ENCODE measurements at places on chromosomes 6 and 20.
A peak's percentile ranks its signal among the peaks of the same experiment; 100 is the strongest.

DNA sequence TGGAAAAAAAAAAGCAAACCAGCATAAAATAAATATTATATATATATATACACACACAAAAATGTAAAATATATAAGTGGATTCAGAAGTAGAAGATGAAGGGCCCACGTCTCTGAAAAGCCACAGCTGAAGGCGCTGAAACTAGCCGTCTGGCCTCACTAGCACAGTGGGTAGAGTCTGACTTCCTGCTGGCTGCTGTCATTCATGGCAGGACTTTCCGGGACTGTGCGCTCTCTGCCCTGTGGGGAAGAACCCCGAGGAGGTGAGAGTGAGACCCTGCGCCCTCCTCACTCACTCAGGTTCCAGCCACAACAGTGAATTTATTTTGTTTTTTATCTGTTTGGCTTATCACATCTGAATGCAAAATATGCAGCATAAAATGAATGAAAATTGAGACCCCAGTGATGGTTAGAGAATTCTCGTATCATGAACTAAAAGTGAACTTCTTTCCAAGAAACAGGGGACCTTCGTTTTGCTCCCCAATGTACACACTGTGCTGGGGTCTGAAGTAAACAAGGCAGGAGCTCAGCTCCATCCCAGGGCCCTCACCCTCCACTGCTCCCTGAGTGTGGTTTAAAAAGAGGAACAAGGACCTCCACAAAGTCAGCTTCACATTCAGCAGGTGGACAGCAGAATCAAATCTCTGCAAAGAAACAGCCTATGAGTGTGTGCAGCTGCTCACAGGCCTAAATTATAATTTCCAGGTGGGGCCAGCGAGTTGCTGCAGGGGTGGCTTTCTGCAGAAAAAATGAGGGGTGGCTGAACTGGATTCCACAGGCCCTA, 1.3 kb upstream of the RAMACL start:
- DNase-seq = no peak

DNA sequence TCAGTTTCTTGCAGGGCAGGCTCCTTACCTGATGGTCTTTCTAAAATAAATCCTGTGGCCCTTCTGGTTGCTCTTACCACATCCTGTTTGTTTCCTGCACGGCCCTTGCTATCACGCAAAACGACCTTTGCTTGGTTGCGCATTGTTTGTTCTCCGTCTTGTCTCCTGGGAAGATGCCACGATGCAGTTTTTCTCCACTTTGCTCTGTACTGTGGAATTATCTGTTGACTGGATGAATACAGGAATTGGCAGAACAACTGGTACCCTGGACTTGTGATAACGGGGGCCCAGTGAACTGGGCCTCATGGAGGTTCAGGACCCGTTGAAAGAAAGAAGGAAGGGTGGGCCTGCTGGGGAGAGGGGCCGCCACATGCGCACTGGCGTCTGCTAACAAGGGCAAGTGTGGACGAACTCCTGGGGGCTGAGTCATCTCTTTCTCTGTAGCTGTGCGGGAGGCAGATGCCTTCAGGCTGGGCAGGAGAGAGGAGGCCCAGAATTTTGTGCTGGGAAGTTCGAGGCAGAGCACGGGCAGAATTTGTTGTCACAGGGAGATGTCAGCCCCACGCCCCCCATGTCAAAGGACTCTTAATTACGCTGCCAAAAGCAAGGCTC, 139.9 kb downstream of the BMP7 start:
- DNase-seq = no peak

GRCh38 chr20:49559411-49560081, 8.4 kb downstream of the PTGIS start:
- no peak for DNase-seq

DNA sequence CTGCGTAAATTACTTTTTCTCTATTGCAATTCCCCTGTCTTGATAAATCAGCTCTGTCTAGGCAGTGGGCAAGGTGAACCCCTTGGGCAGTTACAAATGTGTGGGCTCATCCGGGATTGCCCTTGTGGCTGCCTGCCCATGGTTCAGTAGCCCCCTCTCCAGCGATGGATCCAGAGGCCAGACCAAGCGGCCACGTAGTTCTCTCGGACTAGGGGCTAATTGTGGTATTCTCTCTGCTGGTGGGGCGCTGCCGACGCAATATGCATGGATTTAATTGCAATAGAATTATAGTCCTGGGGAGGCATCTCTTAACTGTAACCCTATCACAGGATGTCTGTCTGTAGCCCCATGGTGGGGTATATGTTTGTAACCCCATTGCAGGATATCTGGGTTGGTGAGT, 64.3 kb upstream of the UNC93A start:
- DNase-seq = no peak

GRCh38 chr20:11849976-11850670, 67.6 kb upstream of the BTBD3 start:
- DNase-seq = no peak

GRCh38 chr20:2109425-2110210, 8.0 kb downstream of the STK35 start:
- peak; percentile 56 for DNase-seq

DNA sequence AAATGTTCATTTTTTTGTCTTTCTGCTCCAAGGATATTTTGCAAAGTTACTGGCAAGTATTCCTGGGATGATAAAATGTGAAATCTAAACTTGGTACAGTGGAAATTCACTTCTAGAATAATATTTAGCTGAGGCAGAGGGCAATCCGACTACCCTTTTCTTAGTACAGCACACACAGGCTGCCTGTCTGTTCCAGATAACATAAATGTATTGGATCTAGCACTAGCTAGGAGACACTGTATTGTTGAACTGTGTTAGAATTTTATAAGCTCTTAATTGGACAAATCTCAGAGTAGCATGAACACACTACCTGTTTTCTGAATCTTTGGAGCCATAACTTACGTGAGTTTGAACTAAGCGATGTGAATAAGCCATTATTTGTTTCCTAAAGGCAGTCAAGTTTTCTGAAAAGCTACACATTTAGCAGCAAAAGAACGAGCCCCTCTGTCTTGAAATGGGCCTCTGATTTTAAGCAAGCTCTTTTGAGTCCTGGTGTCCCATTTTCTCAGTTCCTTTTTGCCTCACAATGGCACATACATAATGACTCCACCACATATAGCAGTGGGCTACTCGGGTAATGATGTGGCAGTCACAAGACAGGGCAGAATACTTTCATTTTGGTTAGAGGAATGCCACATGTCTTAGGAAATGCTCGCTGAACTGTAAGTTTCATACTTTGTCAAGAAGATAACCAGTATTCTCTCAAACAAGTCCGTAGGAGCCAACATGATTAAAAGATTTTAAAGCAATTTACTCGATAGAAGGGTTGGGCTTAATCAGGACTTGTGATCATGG, 116.5 kb upstream of the ESR1 start:
- DNase-seq = no peak

DNA sequence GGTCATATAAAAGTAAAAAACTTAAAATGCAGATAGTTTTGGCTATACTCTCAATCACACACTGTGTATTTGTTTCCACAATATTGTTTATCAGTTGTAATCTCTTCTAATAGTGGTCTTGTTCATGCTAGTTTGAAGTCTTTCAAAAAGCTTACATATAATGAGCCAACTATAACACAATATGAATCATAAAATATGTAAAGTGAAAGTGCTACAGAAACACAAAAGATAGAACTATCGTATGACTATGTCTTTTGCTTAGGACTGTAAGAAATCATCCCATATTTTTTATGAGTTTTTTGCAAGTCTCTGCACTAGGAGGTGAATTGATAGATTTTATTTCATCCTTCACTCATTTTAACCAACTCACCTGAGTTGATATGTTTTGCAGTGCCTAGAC, 136.0 kb downstream of the MMUT start:
- DNase-seq = no peak

- DNase-seq = no peak
These were observed 14.6 kb downstream of the GCLC start for GRCh38 chr6:53530346-53530745.
